ENCODE measurements at places on chromosomes 11 and 22. TPM values are rescaled to one million over a fixed set of nuclear protein-coding genes. Genes with fewer than 3 reads are reported as not detected.

DNA sequence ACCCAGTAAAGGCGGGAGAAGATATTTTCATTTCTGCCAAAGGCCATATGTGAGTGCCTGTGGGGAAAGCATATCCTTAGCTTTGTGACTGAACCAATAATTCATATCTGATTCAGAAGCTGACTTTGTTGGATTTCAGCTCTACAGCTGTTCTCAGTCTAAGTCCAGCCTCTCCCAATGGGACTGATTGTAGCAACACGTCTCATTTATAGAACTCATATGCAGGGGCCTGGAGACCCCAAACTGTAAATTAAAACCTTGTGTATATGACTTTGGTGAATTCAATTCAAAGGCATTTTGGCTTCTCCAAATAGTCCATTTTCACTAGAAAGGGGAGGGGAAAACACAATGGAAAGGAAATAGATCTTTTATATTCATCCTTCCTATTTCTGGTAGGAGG lies 250.4 kb upstream of the SORL1-AS1 start:
- no peak for ATAC-seq

DNA sequence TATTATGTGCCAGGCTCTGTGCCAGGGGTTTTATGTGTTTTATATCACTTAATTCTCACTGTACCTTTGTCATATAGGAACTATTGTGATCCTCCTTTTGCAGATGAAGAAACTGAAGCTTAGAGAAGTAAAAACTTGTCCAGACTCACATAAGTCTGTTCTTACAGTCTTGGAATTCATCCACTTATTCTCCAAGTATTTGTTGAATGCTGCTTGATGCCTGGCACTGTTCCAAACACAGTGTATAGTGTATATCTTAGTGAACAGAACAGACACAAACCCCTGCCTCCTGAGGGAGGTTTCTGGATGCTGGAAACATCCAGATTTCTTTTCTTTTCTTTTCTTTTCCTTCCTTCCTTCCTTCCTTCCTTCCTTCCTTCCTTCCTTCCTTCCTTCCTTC lies 29.0 kb upstream of the FGF3 start:
- ATAC-seq, result no peak

GRCh38 chr11:44742508-44743246 lies 15.9 kb downstream of the TSPAN18 start:
- peak; percentile 64 for ATAC-seq

CD44 gene
- total RNA-seq, result 120 TPM

HMGXB4 gene
- total RNA-seq, result 5.9 TPM

PATE2 gene
- total RNA-seq, result 0.62 TPM

MUC5B gene
- 0.31 TPM for total RNA-seq

PTPMT1 gene
- total RNA-seq, result 67.9 TPM
